ENCODE measurements at places on chromosomes 6 and 20.

- DNase-seq = no peak
Measured at GRCh38 chr20:48404598-48404997, 423.2 kb downstream of the PREX1 start.

DNA sequence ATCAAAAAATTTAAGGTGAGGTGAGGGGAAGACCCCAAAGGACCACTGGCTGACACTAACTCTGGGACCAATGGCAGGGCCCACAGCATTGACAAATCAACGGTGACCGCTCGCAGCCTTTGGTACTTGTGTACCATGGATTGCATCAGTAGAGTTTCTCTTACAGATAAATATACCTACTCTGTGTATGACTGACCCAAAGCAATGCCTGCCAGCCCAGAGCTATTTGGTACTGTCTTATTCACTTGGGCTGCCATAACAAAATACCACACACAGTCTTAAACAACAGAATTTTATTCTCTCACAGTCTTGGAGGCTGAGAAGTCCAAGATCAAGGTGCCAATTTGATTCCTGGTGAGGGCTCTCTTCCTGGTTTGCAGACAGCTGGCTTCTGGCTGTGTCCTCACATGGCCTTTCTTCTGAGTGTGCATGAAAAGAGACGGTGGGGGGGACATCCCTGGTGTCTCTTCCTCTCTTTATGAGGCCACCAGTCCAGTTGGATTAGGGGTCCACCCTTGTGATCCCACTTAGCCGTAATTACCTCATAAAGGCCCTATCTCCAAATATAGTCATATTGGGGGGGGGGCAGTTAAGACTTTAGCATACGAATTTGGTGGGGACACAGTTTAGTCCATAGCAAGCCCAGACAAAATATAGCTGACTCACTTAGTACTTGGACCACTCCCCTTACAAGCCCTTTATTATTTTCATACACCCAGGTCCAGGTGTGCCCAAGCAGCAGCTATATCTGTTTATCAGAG lies 336.3 kb downstream of the CD83 start:
- DNase-seq = no peak

DNA sequence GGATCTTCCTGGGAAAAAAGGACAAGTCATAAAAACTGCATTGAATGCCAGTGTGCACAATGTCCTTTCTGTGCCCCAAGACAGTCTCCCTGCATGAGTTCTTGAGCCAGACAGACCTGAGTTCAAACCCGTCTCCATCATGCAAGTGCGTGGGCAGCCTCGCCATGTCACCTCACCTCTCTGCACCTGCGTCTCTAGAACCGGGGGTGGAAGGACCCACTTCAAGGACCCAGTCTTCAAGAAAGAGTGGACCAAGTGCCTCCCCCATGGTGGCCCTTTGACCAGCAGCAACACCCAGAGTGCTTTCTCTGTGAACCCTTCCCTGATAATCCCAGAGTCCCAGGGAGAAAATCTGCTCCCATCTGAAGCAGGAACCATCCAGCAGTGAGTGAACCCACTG lies 23.5 kb upstream of the ANGPT4 start:
- DNase-seq = no peak

- no peak for DNase-seq
Measured at GRCh38 chr6:14758421-14759081, 487.3 kb upstream of the JARID2 start.

Measured in T follicular helper cell (primary cell).